ENCODE measurements at places on chromosomes 11 and 22. TPM values are rescaled to one million over a fixed set of nuclear protein-coding genes. Genes with fewer than 3 reads are reported as not detected.

- no peak for DNase-seq
- peaks cover 45% of the 10 kb centered on the region for H3K4me1 ChIP-seq
- no peak overlapping the region for H3K27ac ChIP-seq
- no peak overlapping the region for H3K4me3 ChIP-seq
- H3K36me3 ChIP-seq = peaks cover 28% of the 10 kb centered on the region
- H3K27me3 ChIP-seq = no peaks in the 10 kb centered on the region
These were observed 2.5 kb downstream of the SELENOM start for GRCh38 chr22:31104869-31105268.

DNA sequence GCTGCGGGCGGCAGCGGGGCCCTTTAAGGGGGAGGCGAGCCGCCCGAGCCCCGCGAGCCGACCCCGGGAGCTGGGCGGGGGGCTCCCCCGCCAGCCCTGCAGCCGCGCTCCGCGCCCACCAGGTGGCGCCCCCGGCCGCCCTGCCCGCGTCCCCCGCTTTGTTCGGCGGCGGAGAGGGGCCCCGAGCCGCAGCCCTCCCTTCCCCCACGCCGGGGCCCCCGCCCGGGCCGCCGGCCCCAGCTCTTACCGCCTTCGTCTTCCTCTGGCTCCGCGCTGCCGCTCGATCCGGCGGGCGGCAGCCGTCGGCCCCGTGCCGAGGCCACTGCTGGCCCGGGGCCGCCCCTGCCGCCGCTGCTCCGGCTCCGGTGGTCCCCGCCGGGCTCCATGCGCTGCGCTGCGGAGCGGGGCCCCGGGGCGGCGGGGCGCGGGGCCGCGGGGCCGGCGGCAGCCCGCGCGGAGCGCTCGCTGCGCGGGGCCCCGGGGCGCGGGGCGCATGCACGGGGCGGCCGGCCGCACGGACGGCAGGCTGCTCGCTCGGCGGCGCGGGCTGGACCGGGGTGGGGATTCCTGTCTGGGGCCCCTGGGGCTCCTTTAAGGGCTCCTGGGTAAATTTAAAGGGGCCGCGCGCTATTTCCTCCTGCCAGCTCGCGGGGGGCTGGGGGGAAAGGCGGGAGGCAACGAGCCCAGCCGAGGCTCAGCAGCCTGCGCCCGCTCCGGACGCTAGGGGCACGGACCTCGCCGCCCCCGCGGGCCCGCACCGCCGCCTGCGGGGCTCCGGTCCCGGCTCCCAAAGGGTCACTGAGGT lies at the start of gene ZFTA:
Gene ZFTA, minus strand, starts transcription at position 539 of the 805 bp plus-strand sequence. Its CDS starts 153 bp downstream, at position 386.
- H3K27ac ChIP-seq = peak within 1 kb of the TSS; percentile 83
- H3K36me3 ChIP-seq = peaks cover 4% of the 10 kb centered on the region
- peak within 1 kb of the TSS; percentile 94 for H3K4me3 ChIP-seq
- H3K4me1 ChIP-seq = peaks cover 47% of the 10 kb centered on the region

- H3K4me3 ChIP-seq = no peak overlapping the region
- H3K27me3 ChIP-seq = peaks cover under 1% of the 10 kb centered on the region
- H3K4me1 ChIP-seq = no peaks in the 10 kb centered on the region
- no peak overlapping the region for H3K27ac ChIP-seq
These were observed 1.9 kb downstream of the OR52K1 start for GRCh38 chr11:4484310-4484709.

GRCh38 chr22:22533417-22533816 lies 13.3 kb upstream of the ZNF280A start:
- no peak for DNase-seq
- no peaks in the 10 kb centered on the region for H3K36me3 ChIP-seq
- H3K27ac ChIP-seq = no peak overlapping the region

DNA sequence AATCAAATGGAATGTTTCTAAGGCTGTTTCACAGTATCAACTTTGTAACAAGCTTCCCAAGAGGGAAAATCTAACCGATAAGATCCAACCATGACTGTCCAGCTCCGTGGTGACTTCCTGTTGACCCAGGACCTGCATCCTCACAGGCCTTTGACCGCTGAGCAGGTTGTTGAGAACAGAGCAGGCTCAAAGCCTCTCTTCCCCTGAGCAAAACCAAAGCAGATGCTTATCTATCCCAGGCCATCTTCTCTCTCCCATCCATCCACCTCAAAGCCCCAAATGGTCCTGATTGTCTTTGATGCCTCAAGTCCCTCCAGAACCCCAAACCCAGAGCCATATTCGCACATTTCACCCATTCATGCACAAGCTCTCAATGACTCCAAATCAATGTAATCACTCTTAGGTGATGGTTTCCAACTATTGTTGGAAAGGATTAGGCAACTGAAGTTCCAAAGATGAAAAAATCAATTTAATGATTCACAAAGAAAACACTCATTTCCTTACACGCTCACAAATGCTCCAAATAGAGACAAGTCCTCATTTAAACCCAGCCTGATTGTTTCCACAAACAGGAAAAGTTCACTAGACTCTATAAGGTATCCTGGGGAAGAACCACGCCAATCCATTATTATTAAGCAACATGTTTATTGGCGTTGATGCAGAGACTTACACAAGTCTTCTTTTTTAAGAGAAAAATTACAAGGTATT lies 48.7 kb downstream of the C11orf58 start:
- H3K27me3 ChIP-seq = no peaks in the 10 kb centered on the region
- no peak overlapping the region for H3K4me3 ChIP-seq
- DNase-seq = peak; percentile 14
- H3K4me1 ChIP-seq = peaks cover 81% of the 10 kb centered on the region
- no peak overlapping the region for H3K27ac ChIP-seq
- no peaks in the 10 kb centered on the region for H3K36me3 ChIP-seq

GRCh38 chr11:68460741-68461574 lies at the start of gene PPP6R3:
PPP6R3 (plus strand) TSS chr11:68460752; CDS start chr11:68537665, 76,913 bp downstream.
- peak within 1 kb of the TSS; percentile 92 for H3K27ac ChIP-seq
- H3K4me1 ChIP-seq = peaks cover 41% of the 10 kb centered on the region
- H3K4me3 ChIP-seq = peak within 1 kb of the TSS; percentile 67
- H3K27me3 ChIP-seq = no peaks in the 10 kb centered on the region
- no peak for DNase-seq
- no peaks in the 10 kb centered on the region for H3K36me3 ChIP-seq

GRCh38 chr11:83659466-83659865 lies 373.3 kb upstream of the CCDC90B start:
- DNase-seq = no peak
- no peaks in the 10 kb centered on the region for H3K4me1 ChIP-seq
- H3K27me3 ChIP-seq = no peaks in the 10 kb centered on the region
- H3K36me3 ChIP-seq = no peaks in the 10 kb centered on the region
- H3K4me3 ChIP-seq = no peak overlapping the region

DNA sequence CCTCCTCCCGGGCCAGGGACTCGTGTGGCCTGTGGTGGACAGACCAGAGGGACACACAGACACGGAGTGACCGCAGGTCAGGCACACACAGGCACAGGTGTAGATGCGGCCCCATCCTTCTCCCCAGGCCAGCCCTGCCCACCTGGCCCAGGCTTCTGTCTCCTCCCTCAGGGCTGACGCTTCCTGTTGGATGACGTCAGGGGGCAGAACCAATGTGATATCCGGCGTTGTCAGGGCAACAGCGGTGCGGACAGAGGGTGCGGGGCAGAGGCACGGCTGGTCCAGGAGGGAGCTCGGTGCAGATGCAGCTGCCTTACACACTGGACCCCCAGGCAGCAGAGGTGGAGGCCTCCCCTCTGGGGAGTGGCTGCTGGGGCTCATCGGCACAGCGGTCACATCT lies 2.9 kb upstream of the TUBGCP6 start:
- no peak for DNase-seq
- H3K27ac ChIP-seq = no peak overlapping the region
- H3K4me3 ChIP-seq = no peak overlapping the region
- peaks cover 80% of the 10 kb centered on the region for H3K4me1 ChIP-seq
- H3K27me3 ChIP-seq = no peaks in the 10 kb centered on the region
- H3K36me3 ChIP-seq = peaks cover 11% of the 10 kb centered on the region

DNA sequence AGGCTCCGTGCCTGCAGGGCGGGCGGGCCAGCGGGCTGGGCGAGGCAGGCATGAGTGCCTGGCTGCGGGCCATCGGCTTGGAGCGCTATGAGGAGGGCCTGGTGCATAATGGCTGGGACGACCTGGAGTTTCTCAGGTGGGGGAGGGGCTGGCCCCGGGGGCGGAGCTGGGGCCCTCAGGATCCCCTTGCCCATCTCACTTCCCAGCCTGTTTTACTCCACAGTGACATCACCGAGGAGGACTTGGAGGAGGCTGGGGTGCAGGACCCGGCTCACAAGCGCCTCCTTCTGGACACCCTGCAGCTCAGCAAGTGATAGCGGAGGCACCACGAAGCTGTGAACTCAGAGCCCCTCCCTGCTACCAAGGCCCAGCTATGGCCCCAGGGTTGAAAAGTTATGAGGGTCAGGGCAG lies 5.9 kb downstream of the PHOX2A start:
- no peak overlapping the region for H3K27ac ChIP-seq
- peaks cover 49% of the 10 kb centered on the region for H3K36me3 ChIP-seq

- H3K36me3 ChIP-seq = no peaks in the 10 kb centered on the region
- H3K27me3 ChIP-seq = no peaks in the 10 kb centered on the region
- peaks cover 42% of the 10 kb centered on the region for H3K4me1 ChIP-seq
These were observed 904 bp downstream of the SLC35F2 start for GRCh38 chr11:107857550-107858216.

- H3K4me3 ChIP-seq = no peak overlapping the region
- H3K27ac ChIP-seq = no peak overlapping the region
- no peaks in the 10 kb centered on the region for H3K36me3 ChIP-seq
- H3K4me1 ChIP-seq = no peaks in the 10 kb centered on the region
- DNase-seq = no peak
- H3K27me3 ChIP-seq = peaks cover 5% of the 10 kb centered on the region
These were observed 131.2 kb upstream of the B3GAT1 start for GRCh38 chr11:134543241-134543640.

DNA sequence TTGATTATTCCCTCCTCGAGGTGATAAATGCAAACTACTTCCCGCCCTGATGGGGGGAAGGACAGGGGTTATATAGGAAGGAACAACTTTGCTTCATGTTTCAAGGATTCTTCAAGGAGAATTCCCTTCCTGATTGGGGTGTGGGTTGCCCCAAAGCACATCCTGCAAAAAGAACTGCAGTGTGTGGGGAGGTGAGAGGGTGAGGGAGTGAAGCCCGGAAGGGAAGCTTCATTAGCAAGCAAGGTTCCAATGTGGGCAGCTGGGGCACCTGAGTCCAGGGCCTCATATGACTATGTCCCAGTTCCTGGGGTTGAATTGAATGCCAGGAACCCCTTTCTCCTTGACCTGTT lies 326.0 kb downstream of the MN1 start:
- no peaks in the 10 kb centered on the region for H3K36me3 ChIP-seq
- no peak overlapping the region for H3K4me3 ChIP-seq
- H3K27ac ChIP-seq = no peak overlapping the region
- no peaks in the 10 kb centered on the region for H3K27me3 ChIP-seq

GRCh38 chr22:22720724-22721261 lies 76.4 kb downstream of the GGTLC2 start:
- H3K36me3 ChIP-seq = no peaks in the 10 kb centered on the region
- no peak overlapping the region for H3K4me3 ChIP-seq
- no peak for DNase-seq
- H3K27me3 ChIP-seq = peaks cover 8% of the 10 kb centered on the region
- no peaks in the 10 kb centered on the region for H3K4me1 ChIP-seq

The GAL gene
- 7.2 TPM for total RNA-seq

The BARX2 gene
- total RNA-seq = 28.4 TPM

The FAM227A gene
- total RNA-seq = 2.1 TPM

The ELMOD1 gene
- 36.1 TPM for total RNA-seq

The CRYBB2 gene
- not detected for total RNA-seq
